Osteocyte (in vitro differentiated cells): ENCODE measurements at places on chromosomes 11 and 22. TPM values are rescaled to one million over a fixed set of nuclear protein-coding genes. Genes with fewer than 3 reads are reported as not detected.

LRP4 gene
- total RNA-seq, result 49.3 and 54.1 TPM in 2 replicates

PLAAT5 gene
- not detected in 2 replicates for total RNA-seq

CASP5 gene
- not detected in 2 replicates for total RNA-seq

C11orf65 gene
- 0.35 and 0.91 TPM in 2 replicates for total RNA-seq

PRG2 gene
- total RNA-seq, result not detected in 2 replicates

OR52A1 gene
- not detected in 2 replicates for total RNA-seq

SCGB1D2 gene
- not detected in 2 replicates for total RNA-seq

TEX54 gene
- total RNA-seq, result not detected in 2 replicates

MS4A15 gene
- not detected in 2 replicates for total RNA-seq

GLB1L3 gene
- not detected in 2 replicates for total RNA-seq

SLC25A18 gene
- not detected in 2 replicates for total RNA-seq

GAB4 gene
- not detected in 2 replicates for total RNA-seq

SCGB1A1 gene
- total RNA-seq, result not detected in 2 replicates

OR5P2 gene
- not detected in 2 replicates for total RNA-seq

RFPL1 gene
- not detected in 2 replicates for total RNA-seq

SLC37A2 gene
- total RNA-seq, result 0.37 and 0.64 TPM in 2 replicates

TMPRSS4 gene
- not detected in 2 replicates for total RNA-seq

EHF gene
- not detected in 2 replicates for total RNA-seq

CHST1 gene
- 0.16 and 0.67 TPM in 2 replicates for total RNA-seq

ADAMTS8 gene
- total RNA-seq, result 0.19 and 0.31 TPM in 2 replicates

APOL5 gene
- not detected in 2 replicates for total RNA-seq

OR5D18 gene
- not detected in 2 replicates for total RNA-seq

OTUB1 gene
- 66.2 and 71.4 TPM in 2 replicates for total RNA-seq

PLEKHA7 gene
- 14.9 and 15.6 TPM in 2 replicates for total RNA-seq

EFCAB6 gene
- total RNA-seq, result 1.4 and 1.5 TPM in 2 replicates

MRGPRX4 gene
- total RNA-seq, result not detected in 2 replicates

CCDC81 gene
- 1.4 TPM in 2 replicates for total RNA-seq

TRPM5 gene
- total RNA-seq, result not detected in 2 replicates

GPHA2 gene
- not detected in 2 replicates for total RNA-seq

ACRV1 gene
- total RNA-seq, result not detected in 2 replicates

HOATZ gene
- total RNA-seq, result not detected in 2 replicates

ST3GAL4 gene
- total RNA-seq, result 73.1 and 74.8 TPM in 2 replicates

OR52N1 gene
- not detected in 2 replicates for total RNA-seq

OR51I1 gene
- total RNA-seq, result not detected in 2 replicates

BIRC3 gene
- total RNA-seq, result 1.0 and 1.5 TPM in 2 replicates

SREBF2 gene
- 114 and 119 TPM in 2 replicates for total RNA-seq

AQP11 gene
- 0.76 and 0.91 TPM in 2 replicates for total RNA-seq

OVOL1 gene
- total RNA-seq, result not detected in 2 replicates

C11orf58 gene
- total RNA-seq, result 143 and 150 TPM in 2 replicates

BRSK2 gene
- total RNA-seq, result 1.7 and 1.9 TPM in 2 replicates

ZMAT5 gene
- total RNA-seq, result 22.7 and 25.0 TPM in 2 replicates

ACO2 gene
- total RNA-seq, result 71.8 and 77.3 TPM in 2 replicates

LRRC32 gene
- 35.6 and 39.6 TPM in 2 replicates for total RNA-seq

NAALADL1 gene
- not detected in 2 replicates for total RNA-seq

OR9G1 gene
- not detected in 2 replicates for total RNA-seq

MAJIN gene
- total RNA-seq, result not detected in 2 replicates

SLC29A2 gene
- total RNA-seq, result 2.0 and 3.6 TPM in 2 replicates

PANX3 gene
- total RNA-seq, result not detected in 2 replicates

MYO18B gene
- total RNA-seq, result not detected in 2 replicates

CRYBB2 gene
- not detected in 2 replicates for total RNA-seq

DUSP8 gene
- total RNA-seq, result 5.4 and 7.7 TPM in 2 replicates

PATE3 gene
- not detected in 2 replicates for total RNA-seq

PPP2R1B gene
- total RNA-seq, result 25.2 and 26.0 TPM in 2 replicates

MUC5AC gene
- total RNA-seq, result not detected in 2 replicates

SLC22A12 gene
- not detected in 2 replicates for total RNA-seq

OR5B21 gene
- not detected in 2 replicates for total RNA-seq
